ENCODE measurements at places on chromosomes 3 and 15.

- peak; percentile 92 for DNase-seq
These were observed 163.9 kb downstream of the THSD4 start for GRCh38 chr15:71278989-71279756.

DNA sequence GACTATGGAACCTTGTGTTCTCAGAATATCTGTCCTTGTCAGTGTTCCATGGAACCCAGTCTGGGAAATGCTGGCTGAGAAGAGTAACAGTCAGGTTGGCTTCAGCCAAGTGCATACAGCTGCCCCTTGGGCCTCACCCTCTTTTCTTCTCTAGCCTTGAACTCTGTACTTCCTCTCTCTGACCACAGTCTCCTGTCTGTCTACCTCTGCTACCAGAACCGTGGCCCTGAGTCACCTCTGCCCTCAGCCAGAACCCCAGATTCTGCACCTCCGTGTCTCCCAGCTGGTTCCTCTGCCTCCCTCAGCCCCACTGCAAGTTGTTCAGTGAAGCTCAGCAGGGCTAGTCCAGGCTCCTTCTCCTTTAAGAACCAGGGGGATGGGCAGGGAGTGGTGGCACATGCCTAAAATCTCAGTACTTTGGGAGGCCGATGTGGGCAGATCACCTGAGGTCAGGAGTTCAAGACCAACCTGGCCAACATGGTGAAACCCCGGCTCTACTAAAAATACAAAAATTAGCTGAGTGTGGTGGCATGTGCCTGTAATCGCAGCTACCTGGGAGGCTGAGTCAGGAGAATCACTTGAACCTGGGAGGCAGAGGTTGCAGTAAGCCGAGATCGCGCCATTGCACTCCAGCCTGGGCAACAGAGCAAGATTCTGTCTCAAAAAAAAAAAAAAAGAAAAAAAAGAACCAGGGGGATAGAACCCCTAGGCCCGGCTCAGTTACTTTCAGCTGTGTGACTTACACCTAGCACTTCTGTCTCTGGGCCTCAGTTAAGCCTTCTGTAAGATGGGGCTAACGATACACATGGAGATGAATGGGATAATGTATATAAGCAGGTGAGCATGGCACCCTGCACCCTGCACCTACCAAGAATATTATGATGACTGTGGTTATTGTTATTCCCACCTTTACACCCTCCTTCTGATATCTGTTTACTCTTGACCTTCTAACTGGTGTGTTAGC is 24.3 kb upstream of the TATDN2 start:
- no peak for DNase-seq

DNA sequence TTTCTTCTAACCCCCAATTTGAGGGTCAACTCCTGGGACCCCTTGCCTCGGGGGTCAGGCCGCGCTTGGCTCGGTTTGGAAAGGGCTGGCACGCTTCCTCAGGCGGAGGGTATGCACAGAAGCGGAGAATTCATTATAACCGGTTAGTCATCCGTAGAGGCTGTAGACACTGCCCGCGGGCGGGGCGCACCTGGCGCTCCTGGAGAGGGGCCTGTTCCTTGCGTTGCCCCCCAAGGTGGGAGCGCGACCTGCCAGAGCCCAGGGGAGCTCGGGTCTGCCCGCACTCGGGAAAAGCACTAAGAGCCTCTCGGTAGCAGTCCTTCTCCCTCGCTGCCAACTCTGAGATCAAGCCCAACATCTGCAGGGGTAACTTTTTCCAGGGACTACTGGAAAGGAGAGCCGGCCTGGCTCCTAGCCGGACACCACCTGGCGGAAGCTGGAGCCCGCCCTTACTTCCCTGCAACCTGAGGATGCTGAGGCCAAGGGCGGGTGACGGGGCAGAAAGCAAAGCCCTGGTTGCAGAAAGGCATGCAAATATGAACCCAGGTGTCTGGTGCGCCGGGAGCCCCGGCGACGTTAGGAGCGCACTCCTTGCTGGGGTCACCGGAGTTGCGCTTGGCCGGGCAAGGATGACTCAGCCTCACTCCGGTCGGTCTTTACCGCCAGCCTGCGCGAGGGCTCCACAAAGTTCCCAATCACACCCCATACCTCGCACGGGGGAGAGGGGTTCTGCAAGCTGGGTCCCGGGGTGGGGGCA is 1.5 kb upstream of the CACNA2D3 start:
- DNase-seq = no peak

DNA sequence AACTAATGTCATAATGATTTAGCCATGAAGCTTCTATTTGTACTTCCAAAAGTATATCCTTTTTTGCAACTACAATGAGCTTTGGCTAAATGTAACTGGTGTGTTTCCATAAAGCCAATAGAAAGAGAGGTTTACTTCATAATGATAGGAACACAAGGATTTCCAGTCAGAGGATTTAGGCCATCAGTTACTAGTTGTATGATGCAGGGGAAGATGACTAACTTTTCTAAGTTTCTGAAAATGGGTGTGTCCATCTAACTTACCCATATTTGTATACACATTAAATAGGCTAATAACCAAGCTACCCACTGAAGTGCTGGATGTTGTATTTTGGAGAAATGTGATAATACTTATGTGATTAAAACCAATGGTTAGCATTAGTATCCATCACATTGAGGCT is 55.7 kb downstream of the SLC4A7 start:
- no peak for DNase-seq

DNA sequence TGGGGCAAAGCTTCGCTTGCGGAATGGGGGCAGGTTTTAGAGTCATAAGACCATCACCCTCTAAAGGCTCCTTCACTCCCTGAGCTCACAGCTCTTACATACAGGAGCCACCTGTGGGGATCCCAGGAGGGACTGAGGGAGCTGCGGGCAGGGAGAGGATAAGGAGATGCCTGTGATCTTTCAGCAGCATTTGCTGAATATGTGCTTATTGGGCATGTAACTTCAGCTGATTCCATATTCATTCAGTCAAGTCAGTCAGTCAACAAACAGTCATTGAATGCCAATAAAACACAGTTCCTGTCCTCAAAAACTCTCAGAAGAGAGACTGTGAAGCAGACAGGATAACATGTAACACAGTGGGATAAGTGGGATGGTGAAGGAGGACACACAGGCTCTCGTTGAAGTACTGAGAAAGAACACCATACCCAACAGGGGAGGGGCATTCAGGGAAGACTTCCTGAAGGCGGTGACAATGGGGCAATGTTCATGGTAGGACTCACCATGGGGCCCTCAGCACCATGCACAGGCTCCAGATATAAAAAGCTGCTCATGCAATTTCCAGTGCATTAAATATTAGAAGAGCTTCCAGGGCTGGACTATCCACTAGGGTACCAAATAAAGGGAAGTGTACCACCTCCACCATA is 240.9 kb downstream of the UACA start:
- DNase-seq = no peak

DNA sequence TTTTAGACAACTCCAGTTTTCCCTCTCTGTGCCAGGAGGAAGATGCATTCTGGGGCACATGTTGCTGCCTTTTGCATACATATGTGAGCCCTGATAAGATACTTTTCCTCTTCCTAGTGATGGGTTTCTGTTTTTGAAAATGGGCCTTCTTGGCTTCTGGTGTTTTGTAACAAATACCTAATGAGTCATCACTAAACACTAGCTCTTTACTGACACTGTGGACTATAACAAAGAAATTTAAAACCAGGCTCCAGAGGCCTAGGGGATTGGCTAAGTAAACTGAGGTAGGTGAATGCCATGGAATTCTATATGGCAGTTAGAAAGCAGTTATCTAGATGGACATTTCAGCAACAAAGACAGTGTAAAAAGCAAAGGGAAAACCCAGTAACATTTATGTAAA is 93.4 kb upstream of the NR2E3 start:
- DNase-seq = peak; percentile 50

DNA sequence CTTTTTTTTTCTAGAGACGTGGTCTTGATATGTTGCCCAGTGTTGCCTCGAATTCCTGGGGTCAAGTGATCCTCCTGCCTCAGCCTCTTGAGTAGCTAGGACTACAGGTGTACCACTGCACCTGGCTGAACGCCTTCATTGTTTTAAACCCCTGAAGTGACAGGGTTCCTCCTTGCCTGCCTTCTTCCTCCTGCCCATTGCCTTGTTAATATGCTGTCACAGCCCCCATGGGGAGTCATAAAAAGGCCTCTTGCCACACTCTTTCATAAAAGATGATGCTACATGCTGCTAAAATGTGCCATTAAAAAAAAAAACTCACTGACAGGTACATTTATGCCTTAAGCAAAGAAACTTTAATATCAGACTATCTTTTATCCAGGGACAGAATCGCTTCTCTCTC is 116.8 kb upstream of the SKOR1 start:
- no peak for DNase-seq

GRCh38 chr3:71579935-71580406 is 3.6 kb downstream of the FOXP1 start:
- peak; percentile 82 for DNase-seq

- no peak for DNase-seq
These were observed 22.1 kb downstream of the CLPX start for GRCh38 chr15:65163041-65163440.

GRCh38 chr3:156654834-156655233 is 19.6 kb upstream of the TIPARP start:
- no peak for DNase-seq

DNA sequence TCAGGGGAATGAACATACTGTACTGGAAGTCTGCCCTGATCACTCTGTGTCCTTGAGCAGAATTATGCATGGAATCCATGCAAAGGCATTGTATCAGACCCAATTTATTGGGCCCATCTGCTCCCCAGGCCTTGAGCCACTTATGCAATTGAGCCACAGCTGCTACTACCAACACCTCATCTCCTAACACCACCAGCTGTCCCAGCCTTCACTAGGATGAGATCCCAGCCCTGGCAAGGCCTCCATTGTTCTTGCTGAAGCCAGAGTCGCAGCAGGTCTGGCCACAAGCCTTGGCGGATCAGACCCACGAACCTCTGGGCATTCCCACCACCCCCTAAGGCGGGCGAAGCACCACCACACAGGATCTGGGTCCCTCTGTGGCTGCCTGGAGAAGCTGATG is 9.2 kb upstream of the NME9 start:
- DNase-seq = no peak

DNA sequence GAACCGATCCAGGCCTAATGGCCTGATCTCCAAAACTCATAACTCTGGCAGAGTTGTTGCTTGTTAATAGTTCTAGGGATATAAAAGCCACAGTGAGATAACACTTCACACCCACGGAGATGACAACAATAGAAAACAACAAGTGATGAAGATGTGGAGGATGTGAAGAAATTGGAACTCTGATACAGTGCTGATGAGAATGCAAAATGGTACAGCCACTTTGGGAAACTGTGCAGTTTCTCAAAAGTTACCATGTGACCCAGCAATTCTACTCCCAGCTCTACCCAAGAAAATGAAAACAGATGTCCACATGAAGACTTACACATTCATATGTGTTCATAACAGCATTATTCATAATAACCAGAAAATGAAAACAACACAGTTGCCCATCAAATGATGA is 3.8 kb downstream of the CMTM7 start:
- no peak for DNase-seq

- no peak for DNase-seq
These were observed 155.7 kb downstream of the DOCK3 start for GRCh38 chr3:50830451-50830850.

All from astrocyte of the spinal cord (primary cell).